Large intestine (tissue), 12 donors: ENCODE measurements at places on chromosomes 3 and 15.

DNA sequence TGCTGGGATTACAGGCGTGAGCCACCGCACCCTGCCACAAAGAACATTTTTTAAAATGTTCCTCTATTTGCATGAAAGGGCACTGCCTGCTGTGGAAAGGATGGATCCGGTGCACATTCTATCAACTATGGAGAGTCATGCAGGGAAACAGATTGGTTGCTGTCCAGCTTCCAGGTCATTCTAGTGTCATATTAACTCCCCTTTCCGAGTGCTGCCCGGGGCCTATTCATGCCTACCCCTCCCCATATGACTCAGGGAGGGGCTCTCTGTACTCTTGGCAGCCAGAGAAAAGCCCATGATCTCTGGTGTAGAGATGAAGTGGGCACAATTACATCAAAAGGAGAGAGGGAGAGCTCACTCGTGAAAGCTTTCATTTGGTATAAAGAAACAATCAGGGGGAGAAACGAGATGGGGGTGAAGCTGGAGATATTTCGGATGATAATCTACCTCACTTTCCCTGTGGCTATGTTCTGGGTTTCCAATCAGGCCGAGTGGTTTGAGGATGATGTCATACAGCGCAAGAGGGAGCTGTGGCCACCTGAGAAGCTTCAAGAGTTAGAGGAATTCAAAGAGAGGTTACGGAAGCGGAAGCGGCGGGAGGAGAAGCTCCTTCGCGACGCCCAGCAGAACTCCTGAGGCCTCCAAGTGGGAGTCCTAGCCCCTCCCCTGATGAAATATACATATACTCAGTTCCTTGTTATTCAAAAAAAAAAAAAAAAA lies 16.1 kb upstream of the AHSG start:
- no peak for DNase-seq

DNA sequence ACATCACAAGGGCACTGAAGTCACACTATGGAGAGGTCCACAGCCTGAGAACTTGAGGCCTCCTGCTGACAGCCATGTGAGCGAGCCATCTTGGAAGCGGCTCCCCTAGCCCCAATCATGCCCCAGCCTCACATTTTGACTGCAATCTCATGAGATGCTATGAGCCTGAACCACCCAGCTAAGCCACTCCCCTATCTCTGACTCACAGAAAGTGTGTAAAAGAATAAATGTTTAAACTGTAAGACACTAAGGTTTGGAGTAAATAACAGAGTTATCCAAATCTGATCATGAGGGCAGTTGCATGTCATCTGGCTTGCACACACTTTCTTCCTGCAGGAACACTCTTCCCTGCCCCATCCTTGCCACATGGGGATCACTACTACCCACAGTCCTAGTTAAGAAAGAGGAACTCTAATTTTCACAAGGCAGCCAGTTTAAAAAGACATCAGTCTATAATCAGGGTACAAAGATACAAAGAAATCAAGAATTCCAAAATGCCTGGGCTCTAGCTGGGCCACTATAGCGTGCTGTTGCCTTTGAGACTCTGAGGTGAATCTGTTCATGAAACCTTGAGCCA lies 494.2 kb downstream of the FOXP1 start:
- DNase-seq = no peak

DNA sequence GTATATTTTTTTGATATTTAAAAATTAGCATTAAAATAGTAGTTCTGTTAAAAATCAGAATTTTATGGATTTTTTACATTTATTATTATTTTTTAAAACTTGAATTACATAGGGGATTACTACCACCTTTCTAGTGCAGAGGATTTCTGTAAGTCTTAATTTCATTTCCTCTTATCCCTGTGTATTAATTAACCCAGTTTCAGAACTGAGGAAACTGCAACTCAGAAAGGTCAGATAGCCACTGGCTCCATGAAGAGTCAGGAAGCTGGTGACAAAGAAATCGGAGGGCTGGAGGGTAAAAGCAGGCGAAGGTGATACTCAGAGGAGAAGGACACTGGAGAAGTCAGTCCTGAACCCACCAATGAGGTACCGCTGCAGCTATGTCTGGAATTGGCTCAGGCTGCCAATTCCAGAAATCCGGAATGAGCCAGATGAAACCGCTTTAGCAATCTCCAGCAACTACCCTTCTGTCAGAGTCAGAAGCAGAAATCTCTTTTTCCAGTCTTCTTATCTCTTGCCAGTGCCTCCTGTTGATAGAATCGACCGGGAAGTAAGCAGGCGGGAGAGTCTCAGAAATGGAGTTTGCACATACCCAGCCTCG lies 308.5 kb downstream of the SV2B start:
- peak; percentile 77 for DNase-seq

GRCh38 chr3:69079269-69080159 lies 651 bp downstream of the UBA3 start:
- DNase-seq = no peak

GRCh38 chr15:65611888-65612615 lies 1.1 kb upstream of the INTS14 start:
- DNase-seq = no peak

DNA sequence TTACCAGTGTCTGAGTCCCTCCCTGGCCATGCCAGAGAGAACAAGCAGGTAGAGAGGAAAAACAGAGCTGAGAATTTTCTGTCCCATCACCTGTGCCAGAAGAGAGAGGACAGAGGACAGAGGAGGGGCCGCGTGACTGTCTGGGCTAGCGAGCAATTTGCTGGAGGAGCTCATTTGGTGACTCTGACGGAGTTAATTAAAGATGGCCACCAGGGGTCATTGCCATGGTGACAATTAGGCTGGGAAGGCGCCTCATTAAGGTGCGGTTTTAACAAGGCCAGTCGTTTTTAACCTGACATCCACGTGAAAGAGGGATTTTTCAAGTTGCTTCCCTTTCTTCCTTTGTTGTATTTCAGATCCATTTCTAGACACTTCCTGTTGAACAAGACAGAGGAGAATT lies 72.4 kb downstream of the RHCG start:
- no peak for DNase-seq

GRCh38 chr15:57570340-57570739 lies 21.4 kb upstream of the MYZAP start:
- DNase-seq = no peak

- no peak for DNase-seq
Observed at GRCh38 chr3:119555309-119555735, 4.1 kb downstream of the CD80 start.

DNA sequence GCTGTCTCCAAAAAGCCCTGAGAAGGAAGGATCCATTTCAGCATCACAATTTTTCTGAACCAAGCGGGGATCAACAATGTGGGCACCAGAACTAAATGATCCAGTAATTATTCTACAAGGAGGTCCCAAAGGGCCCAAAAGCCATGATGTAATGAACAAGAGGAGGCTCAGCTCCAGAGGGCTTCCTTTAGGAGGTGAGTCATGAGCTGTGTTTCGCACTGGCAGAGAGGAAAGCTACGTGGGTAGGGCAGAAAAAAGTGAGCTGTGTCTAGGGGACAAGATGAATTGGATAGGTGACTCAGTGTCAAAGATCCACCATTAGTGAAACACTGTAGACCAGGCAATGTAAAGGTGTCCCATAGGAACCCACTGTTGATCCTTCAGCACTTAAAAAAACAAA lies 113.4 kb downstream of the RORA start:
- no peak for DNase-seq

DNA sequence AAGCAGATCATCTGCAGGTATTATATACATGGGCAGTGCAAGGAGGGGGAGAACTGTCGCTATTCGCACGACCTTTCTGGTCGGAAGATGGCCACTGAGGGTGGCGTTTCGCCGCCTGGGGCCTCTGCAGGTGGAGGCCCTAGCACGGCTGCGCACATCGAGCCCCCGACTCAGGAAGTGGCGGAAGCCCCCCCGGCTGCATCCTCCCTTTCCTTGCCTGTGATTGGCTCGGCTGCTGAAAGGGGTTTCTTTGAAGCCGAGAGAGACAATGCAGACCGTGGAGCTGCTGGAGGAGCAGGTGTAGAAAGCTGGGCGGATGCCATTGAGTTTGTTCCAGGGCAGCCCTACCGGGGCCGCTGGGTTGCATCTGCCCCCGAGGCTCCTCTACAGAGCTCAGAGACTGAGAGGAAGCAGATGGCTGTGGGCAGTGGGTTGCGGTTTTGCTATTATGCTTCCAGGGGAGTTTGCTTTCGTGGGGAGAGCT lies 639 bp downstream of the MKRN3 start:
- DNase-seq = no peak

- no peak for DNase-seq
Observed at GRCh38 chr3:46097691-46098241, 70.5 kb upstream of the XCR1 start.

GRCh38 chr3:52910823-52911222 lies 13.5 kb upstream of the STIMATE start:
- no peak for DNase-seq

- DNase-seq = no peak
Observed at GRCh38 chr15:39788108-39788507, 5.5 kb upstream of the FSIP1 start.

- DNase-seq = no peak
Observed at GRCh38 chr3:71330505-71330904, 253.0 kb downstream of the FOXP1 start.

GRCh38 chr3:62777130-62777529 lies 98.1 kb downstream of the CADPS start:
- DNase-seq = no peak

GRCh38 chr3:54877730-54878129 lies 50.1 kb downstream of the LRTM1 start:
- no peak for DNase-seq
